Activated CD8-positive, alpha-beta T cell treated with anti-CD3 and anti-CD28 coated beads, Interleukin-2, amount 10 ng/mL, durations not matched to agents 7 days and 5 days (primary cell): ENCODE measurements at places on chromosomes 4 and X. TPM values are rescaled to one million over a fixed set of nuclear protein-coding genes. Genes with fewer than 3 reads are reported as not detected.
A peak's percentile ranks its signal among the peaks of the same experiment; 100 is the strongest.

SLC9A7 gene
- 3.8 TPM for total RNA-seq

THAP9 gene
- 3.3 TPM for total RNA-seq

CXorf51B gene
- total RNA-seq: not detected

CT45A1 gene
- not detected for total RNA-seq

VGLL1 gene
- not detected for total RNA-seq

RAB39B gene
- 7.2 TPM for total RNA-seq

ZAR1 gene
- not detected for total RNA-seq

L1CAM gene
- total RNA-seq: 7.5 TPM

PRRG1 gene
- not detected for total RNA-seq

FREM3 gene
- total RNA-seq: not detected

MUC7 gene
- not detected for total RNA-seq

DNA sequence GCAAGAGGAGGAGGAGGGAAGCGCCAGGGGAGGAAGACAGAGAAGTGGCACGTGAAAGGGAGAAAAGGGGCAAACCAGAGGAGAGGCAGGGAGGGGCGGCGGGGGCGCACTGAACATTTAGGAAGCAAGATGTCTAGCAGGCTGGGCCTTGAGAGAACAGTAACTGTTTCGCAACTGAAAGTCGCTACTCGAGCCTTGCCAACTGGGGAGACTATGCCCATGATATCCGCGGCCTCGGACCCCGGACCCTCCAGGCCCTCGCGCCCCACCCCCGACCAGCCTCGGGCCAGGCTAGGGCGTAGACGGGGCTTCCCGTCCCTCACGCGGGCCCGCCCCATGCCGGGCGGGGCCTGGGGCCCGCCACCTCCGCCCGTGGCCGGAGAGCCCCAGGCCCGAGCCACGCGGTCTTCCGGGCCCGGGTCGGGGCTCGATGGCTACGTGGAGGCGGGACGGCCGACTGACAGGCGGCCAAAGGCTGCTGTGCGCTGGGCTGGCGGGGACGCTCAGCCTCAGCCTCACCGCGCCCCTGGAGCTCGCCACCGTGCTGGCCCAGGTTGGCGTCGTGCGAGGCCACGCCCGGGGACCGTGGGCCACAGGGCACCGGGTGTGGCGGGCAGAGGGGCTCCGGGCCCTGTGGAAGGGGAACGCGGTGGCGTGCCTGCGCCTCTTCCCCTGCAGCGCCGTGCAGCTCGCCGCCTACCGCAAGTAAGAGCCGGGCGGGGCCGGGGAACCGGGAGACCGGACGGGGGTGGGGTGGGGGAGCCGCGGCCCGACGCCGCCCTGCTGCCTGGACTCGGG, at the start of gene SLC25A43:
TSS of gene SLC25A43 (plus strand) at position 363 of the 798 bp plus-strand sequence. CDS start at position 431, 68 bp downstream.
- DNase-seq: peak; percentile 28

GRCh38 chr4:183602557-183603027, 56.4 kb downstream of the RWDD4 start:
- DNase-seq: no peak

- DNase-seq: no peak
Measured at GRCh38 chrX:13345037-13345436, 25.2 kb upstream of the ATXN3L start.

GRCh38 chr4:166625018-166625637, 609.2 kb downstream of the SPOCK3 start:
- DNase-seq: no peak

DNA sequence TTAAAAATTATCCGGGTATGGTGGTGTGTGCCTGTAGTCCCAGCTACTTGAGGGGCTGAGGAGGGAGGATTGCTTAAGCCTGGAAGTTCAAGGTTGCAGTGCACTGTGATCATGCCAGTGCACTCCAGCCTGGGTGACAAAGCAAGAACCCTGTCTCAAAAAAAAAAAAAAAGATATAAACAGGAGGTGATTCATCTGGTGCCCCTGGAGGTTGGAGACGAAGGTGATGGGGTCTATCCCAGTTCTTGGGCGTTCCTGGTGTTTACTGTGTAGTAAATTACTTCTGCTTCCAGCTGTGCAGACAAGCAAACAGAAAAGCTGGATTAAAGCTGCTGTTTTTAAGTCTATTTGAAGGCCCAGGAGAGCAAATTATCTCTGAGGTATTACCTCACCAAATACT, 19.9 kb downstream of the GPKOW start:
- DNase-seq: no peak

- no peak for DNase-seq
Measured at GRCh38 chrX:15864629-15865028, 10.0 kb upstream of the AP1S2 start.

DNA sequence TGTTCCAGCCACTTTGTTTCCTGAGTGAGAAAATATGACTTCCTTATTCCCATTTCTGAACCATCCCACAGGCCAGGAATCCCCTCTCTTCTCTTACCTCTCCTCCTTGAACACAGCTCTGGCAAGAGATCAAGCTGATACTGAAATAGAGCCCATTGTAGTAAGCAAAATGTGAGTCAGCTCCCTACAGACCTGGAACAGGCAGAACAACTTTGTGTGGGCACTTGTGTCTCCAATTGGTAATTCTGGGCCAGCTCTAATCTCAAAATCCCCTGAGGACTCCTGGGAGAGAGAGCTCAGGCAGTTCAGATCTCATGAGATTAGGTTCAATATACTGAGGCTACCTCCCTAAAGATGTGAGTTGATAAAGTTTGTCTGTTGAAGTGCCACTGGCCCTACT, 213.5 kb downstream of the GUCY2F start:
- no peak for DNase-seq

DNA sequence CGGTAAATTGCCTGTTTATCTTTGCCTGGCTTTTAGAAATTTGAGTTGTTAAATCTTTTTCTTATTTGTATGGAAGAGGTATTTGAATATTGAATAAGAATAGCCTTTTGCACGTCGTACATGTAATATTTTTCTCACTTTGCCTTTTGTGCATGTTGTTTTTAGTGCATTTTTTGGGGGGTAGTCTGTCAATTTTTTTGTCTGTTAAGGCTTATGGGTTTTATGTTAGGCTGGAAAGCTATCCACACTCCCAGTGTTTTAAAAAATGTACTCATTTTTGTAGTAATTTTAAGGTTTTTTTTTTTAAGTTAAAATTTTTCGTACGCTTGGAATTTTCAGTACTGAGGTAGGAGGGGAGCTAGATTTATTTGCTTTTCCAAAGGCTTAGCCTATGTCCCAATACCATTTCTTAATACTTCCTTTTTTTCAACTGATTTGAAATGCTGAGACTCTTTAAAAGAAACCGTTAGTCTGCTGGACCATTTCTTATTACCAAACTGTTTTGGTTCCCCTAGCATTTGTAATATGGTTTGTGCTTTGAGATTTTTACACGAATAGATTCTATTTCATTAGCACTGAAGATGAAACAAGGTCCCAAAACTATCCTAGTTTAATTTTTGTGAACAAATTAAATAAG, 1.3 kb downstream of the HERC5 start:
- no peak for DNase-seq

DNA sequence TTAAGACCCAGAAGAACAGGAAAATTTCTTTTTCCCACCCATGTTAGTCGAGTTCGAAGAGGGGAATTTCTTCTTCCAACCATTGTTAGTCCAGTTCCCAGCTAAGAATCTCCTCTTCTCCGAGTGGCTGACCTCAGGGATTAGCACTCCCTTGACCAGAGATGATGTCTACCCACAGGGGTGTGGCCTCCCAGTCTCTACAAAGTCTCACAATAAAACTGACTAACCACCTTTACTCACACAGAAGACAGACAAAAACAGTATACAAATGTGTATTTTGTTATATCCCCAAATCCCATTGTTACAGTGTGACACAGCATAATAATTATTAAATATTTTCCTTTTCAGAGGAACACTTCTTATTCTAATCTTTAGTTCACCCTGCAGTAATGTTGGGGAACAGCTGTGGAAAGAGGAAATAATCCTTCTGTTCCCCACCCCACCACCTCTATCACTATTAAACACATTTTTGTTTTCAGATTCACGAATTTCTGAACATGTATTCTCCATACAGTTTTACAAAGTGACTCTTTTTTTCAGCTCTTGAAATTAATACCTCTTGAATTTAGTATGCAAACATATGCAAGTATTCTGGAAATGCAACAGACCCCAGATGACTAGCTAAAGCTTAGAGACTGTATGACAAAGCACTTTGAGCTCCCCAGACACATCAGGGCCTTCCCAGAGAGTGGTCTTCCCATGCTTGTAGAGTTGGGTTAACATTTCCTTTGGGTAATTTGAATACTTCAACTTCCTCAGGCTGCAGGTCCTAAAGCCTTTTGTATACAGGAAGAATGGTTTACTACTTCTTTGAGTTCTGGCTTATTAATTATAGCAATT, 62.5 kb upstream of the NFKB1 start:
- DNase-seq: no peak

GRCh38 chrX:40570346-40571093, 10.2 kb upstream of the ATP6AP2 start:
- peak; percentile 23 for DNase-seq

- no peak for DNase-seq
Measured at GRCh38 chr4:53937327-53937726, 127.1 kb downstream of the CHIC2 start.

DNA sequence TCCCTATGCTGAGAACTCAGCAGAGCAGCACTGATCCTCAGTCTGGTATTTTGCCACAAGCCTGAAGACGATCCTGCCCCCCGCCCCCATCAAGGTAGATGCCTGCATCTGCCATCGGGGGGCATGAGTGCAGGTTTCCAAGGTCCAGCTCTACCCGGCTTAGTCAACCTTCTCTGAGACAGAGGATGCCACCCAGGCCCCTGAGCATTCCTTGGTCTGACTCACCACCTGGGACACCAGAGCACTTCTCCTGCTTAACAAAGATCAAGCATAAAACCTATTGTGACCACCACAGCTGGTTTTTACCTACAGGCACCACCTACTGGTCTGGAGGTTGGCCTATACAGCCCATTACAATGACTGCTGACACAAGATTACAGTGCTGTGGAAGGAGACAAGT, 1168.1 kb downstream of the PCDH19 start:
- no peak for DNase-seq

GRCh38 chr4:53935780-53936179, 128.6 kb downstream of the CHIC2 start:
- DNase-seq: no peak

DNA sequence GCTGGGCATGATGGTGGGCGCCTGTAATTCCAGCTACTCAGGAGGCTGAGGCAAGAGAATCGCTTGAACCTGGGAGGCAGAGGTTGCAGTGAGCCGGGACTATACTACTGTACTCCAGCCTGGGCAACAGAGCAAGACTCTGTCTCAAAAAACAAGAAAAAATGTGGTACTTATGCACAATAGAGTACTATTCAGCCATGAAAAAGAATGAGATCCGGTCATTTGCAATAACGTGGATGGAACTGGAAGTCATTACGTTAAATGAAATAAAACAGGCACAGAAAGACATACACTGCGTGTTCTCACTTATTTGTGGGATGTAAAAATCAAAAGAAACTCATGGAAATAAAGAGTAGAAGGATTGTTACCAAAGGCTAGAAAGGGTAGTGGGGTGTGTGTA, 12.1 kb downstream of the RPGR start:
- no peak for DNase-seq

DNA sequence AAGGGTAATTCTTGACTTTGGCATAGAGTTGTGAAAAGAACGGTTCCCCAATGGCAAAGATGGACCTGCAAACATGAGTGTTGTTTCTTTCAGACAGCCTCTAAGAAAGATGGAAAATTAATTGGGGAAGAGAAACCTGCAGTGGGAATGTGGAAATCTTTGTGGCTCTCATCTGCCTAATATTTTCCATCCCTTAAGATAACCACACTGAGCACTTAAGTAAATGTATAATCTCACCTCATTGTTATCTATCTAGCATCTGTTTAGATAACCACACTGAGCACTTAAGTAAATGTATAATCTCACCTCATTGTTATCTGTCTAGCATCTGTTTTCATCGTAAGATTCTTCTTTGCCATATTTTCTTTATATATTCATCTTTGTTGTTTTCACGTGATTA, 149.3 kb downstream of the NWD2 start:
- no peak for DNase-seq

DNA sequence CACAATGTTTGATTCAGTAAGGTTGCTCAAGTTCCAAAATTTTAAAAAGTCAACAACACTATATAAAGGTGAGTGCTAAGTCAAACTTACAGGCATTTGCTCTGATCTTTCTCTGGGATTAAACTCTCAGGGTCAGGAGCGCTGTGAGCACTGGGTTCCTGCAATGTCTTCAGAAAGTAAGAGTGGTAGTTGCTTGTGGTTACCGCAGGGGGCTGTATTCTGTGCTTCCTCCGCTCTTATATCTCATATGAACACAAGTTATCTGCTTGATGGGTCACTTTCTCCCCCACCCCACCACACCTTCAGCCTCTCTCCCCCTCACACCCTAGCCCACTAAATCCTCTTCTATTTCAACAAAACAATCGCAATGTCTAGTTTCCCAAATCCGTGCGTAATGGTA, 116.4 kb upstream of the IGSF1 start:
- no peak for DNase-seq

DNA sequence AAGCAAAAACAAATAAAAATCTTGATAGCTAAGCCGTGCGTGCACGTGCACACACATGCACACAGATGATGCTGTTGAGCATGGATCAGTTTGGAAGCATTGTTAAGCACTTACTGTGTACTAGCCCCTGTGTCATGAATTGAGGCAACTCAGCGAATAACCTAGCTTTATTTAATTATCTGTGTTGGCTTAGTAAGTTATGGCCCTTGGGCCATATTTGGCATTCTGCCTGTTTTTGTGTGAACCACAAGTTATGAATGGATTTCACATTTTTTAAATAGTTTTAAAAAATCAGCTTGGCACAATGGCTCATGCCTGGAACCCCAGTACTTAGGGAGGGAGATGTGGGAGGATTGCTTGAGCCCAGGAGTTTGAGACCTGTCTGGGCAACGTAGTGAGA, 113.6 kb upstream of the CBLL2 start:
- DNase-seq: no peak

DNA sequence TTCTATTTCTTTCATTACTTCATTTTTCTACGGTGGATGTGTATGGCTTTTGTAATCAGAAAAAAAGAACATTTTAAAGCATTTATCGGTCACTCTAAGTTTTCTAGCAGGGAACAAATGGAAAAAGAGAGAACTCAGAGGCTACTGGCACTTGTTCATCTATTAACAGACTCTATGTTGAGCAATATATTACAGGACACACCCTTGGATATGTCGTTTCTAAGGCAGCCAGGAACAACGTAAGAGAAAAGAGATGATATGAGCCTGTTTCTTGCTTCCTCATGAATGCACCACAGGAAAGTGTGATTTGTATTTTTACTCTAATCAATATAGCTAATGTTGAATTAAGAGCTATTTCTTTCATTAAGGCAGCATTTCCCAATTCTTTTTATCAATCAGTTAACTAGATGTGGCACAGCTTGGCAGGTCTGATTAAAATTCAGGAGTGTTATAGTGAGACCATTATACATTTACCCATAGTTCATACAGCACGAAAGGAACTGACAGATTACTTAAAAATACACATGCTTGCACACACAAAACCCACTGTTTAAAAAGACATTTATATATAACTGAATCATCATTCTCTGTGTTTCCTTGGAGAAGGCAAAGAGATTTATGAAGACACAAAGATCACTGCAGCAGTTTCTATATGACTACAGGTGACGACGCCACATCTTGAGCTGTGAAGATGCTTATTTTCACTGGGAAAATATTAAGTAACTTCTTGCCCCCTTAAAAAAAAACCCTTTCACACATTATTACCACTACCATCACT, 13.0 kb downstream of the RAB9B start:
- DNase-seq: no peak
